ENCODE measurements at places on chromosomes 16 and 17. TPM values are rescaled to one million over a fixed set of nuclear protein-coding genes. Genes with fewer than 3 reads are reported as not detected.
A peak's percentile ranks its signal among the peaks of the same experiment; 100 is the strongest.

SGCA gene
- total RNA-seq = 1.1 TPM

PRDM7 gene
- total RNA-seq = not detected

DNA sequence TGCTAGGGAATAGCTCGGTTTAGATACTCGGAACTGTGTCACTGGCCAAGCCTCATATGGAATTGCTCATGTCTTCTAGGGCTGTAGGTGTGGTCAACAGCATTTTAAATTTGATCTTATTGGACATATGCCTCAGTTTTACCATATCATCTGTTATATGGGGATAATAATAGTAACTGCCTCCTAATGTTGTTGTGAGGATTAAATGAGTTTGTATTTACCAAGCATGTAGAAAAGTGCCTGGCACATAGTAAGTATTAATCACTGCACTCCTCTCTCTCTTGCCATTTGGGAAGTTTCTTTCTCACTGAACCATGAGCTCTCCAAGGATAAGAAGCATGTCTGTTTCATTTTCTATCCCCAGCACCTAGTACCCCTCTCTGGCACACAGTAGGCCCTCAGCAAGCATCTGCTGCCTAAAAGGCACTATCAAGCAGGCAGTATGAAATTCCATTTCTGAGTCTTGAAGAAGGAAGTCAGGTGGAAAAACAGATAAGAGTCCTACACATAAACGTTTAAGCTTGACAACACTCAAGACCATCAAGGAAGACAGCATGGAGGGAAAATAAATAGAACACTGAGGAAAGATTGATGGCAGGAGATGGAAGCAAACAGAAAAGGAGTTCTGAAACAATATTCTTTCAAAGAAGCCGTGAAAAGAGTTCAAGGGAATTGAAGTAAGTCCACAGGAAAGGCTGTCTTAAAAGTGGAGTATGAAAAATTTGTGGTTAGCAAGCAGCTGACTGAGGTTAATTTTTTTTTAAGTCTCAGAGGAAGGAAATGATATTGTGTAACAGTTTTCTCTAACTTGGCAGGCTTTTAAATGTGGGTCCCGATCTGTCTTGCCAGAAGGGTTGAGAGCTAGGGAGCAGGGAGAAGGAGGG, 2.2 kb upstream of the ATP6V0A1 start:
- peak; percentile 76 for DNase-seq

DNA sequence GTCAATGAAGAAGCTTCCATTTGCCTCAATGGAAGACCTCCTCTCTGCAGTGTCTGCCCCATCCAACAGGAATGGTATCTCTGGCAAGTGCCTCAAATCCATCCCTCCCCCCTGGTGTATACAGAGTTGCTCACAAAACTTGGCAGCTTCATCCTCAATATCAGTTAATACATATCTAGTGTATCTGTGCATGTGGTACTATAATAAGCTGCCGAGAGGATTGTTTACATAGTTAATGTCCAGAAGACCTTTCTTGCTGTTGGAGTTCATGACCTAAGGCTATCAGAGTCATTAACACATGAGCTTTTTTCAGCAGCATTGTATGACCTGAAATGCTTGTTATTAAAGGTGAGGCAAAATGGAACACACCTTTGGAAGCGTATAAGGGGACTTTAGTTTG, 14.0 kb upstream of the RASL10B start:
- no peak for DNase-seq

- no peak for DNase-seq
Observed at GRCh38 chr17:57294101-57294500, 37.8 kb downstream of the MSI2 start.

Measured in OCI-LY7 (cell line).